ENCODE measurements at places on chromosomes 5 and 9. TPM values are rescaled to one million over a fixed set of nuclear protein-coding genes. Genes with fewer than 3 reads are reported as not detected.

Gene IFNW1
- not detected for total RNA-seq

GRCh38 chr9:105141146-105141975, 103.1 kb upstream of the SLC44A1 start:
- no peak for DNase-seq

DNA sequence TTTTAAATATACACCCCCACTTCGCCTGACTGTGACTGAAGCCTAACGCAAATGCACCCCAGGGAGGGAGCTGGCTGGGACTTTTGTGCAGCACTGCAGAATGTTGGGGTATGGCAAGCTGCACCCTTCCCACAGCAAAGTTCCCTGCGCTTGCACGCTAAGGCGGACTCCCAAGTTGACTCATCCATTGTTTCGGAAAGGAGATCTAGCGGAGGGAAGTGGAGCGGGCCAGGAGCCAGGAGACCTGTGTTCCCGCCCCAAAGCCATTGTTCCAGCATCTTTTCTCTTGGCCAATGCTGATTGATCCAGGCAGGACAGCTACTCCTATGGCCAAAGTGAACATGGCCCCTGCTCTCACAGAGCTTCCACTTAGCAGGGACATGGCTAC, 202.9 kb downstream of the AOPEP start:
- no peak for DNase-seq

DNA sequence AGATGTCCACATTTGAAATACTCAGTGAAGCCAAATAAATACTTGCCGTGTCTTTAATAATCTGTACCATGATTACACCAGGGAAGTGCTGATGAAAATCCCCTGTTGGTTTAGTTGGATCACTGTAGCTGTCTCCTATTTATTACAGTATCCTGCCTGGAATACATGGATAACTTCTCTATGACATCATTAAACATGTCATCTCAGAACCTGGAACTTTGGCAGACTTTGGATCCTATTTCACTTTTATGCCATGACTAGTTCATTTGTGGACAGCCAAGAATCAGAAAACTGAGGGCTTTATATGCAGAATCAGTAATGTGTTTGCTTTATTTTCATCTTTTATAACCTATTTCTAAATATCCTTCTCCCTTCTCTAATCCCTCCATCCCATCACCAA, at the start of gene TXNDC8:
Gene TXNDC8 (minus strand): TSS at position 137 of the 400 bp plus-strand sequence.
- no peak for DNase-seq

- DNase-seq: no peak
Measured at GRCh38 chr5:126818736-126819135, 41.8 kb downstream of the LMNB1 start.

- DNase-seq: no peak
Measured at GRCh38 chr9:93996367-93996766, 41.2 kb upstream of the BARX1 start.

- no peak for DNase-seq
Measured at GRCh38 chr5:42641336-42642005, 115.1 kb upstream of the CCDC152 start.

DNA sequence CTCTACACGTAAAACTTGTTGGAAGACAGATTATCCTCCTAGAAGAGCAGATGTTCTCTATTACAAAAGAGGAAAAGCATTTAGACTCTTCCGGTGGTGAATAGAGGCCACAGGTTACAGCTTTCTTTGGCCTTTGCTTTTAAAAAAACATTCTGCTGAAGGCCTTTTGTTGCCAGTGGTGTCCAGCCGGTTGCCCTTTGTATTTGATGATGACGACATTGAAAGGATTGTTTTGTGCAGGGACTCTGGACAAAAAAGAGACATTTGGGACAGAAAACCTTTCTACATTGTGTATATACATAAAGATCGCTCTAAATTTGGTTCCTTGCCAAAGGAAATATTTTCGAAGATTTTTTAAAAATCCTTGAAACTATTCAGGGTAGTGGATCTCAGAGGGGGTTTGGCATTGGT, 180.3 kb downstream of the C9orf152 start:
- DNase-seq: peak; percentile 37

- peak; percentile 24 for DNase-seq
Measured at GRCh38 chr9:136552117-136552703, 6.4 kb upstream of the NOTCH1 start.

Data from GM23338 (cell line).